ENCODE measurements at places on chromosomes 12 and 14. TPM values are rescaled to one million over a fixed set of nuclear protein-coding genes. Genes with fewer than 3 reads are reported as not detected.

GRCh38 chr14:52112336-52113018, 43.6 kb upstream of the NID2 start:
- DNase-seq, result no peak

PPP4R4 gene
- total RNA-seq, result not detected

KRT78 gene
- not detected for total RNA-seq

SLC4A8 gene
- total RNA-seq, result 5.8 TPM

All from activated B cell treated with CpG ODN at 0.5 μM for 24 hours (primary cell).